ENCODE measurements at places on chromosomes 4 and X. TPM values are rescaled to one million over a fixed set of nuclear protein-coding genes. Genes with fewer than 3 reads are reported as not detected.

DNA sequence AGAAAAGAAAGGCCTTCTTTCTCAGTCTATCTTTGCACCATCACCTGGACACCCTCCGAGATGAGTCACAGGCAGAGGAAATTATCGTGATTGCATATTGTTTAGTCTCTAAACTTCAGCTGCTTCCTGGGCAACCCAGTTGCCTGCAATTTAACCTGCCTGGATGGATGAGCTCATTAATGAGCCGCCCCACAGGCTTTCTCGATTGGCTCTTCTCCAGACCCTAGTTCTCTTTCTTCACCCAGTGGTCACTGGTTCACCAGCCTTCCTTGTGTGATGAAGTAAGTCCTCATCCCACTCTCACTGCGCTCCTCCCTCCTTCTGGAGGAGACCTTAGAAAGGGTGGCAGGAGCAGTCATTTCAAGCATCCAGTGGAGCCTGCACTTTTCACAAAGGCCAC, 94.4 kb downstream of the SOWAHB start:
- DNase-seq, result no peak

- no peak for DNase-seq
Observed at GRCh38 chr4:125538670-125539069, 223.9 kb downstream of the FAT4 start.

- DNase-seq, result no peak
Observed at GRCh38 chr4:33160126-33160525, 2440.0 kb downstream of the PCDH7 start.

DNA sequence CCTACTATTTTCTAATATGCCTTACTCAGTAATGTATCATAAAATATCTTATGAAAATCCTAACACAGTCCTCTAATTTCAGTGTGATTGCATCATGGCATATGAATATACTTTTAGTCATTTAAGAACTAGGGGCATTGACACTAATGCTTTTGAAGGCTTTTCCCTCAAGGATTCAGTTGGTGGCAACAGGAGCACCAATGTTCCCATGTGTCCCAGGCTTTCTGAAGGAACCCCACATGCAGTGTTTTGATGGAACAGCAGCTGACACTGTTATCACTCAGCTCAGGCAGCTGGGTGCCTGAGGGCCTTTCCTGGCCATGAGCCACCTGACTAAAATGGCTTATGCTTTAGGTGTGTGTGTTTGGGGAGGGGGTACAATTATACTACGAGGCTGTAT, 348.3 kb downstream of the ARHGAP24 start:
- DNase-seq, result no peak

GRCh38 chr4:123833171-123833643, 436.6 kb downstream of the SPRY1 start:
- DNase-seq, result no peak

GRCh38 chr4:21327976-21328700, 620.4 kb downstream of the KCNIP4 start:
- no peak for DNase-seq

DNA sequence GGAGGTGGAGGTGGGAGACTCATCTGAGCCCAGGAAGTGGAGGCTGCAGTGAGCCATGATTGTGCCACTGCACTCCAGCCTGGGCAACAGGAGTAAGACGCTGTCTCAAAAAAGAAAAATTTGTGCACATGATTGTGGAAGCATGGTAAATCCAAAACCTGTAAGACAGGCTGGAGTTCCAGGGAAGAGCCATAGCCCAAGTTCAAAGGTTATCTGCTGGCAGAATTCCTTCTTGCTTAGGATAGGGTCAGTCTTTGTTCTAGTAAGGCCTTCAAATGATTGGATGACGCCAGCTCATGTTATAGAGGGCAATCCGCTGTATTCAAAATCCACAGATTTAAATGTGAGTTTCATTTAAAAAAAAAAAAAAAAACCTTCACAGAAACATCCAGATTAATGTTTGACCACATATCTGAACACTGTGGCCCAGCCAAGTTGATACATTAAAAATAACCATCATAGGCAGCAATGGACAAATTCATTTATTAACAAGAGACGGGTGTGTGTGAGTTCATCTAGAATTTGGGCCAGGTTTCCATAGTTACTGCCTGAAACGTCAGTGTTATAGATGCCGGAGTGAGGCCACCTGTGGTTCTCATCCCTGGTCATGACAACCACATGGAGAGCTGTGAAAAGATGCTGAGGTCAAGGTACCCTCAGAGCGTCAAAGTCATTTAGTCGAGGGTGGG, 35.2 kb upstream of the SLC2A9 start:
- DNase-seq, result no peak

DNA sequence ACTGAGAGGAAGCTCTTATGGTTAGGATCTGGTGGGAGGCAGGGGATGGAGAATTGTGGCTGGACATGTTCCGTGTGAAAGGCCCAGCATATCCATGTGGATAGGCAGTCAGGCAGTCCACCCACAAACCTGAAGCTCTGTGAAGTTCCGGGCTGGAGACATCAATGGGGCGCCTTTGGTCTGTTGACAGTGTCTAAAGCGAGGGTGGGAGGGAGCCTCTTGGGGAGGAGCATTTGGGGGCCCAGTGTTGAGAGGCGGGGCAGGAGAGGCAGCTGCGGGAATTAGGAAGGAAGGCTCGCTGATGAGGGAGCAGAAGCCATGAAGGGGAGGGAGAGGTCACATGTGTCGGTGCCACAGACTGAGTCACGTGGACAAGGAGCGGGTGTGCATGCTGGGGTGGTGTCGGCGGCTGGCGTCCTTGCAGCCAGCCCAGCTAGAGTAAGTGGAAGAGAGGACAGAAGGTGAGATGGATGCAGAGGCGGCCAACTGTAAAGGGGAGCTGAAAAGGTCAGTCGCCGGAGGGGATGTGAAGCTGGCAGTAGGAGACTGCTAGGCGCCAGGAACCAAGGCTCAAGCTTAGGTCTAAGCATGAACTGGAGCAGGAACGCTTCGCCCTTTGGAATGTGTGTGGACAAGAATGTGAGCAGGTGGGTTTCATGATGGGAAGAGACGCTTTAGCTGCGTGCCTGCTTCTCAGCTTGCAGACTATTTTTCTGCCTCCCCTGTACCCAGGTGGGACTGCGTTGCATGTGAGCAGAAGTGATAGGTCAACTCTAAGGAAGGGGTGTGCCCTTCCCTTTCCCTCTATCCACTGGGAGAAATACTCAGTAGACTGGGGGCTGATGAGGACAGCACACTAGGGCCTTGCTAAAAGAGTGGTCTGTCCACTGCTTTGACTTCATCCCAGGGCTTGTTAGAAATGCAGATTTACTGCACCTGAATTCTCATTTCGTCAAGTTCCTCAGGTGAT, 44.0 kb upstream of the TLR2 start:
- DNase-seq, result no peak

GRCh38 chr4:27881705-27882104, 1021.1 kb downstream of the STIM2 start:
- no peak for DNase-seq

- DNase-seq, result no peak
Observed at GRCh38 chr4:146114066-146114465, 61.5 kb upstream of the LSM6 start.

NXF3 gene
- total RNA-seq, result 0.15 TPM

IQCM gene
- not detected for total RNA-seq

GSX2 gene
- total RNA-seq, result not detected
